ENCODE measurements at places on chromosomes 6 and 20.
A peak's percentile ranks its signal among the peaks of the same experiment; 100 is the strongest.

GRCh38 chr6:166578536-166579236 is 7.8 kb downstream of the RAMACL start:
- DNase-seq, result no peak

- no peak for DNase-seq
These were observed 42.6 kb downstream of the UQCC2 start for GRCh38 chr6:33668914-33669313.

GRCh38 chr6:153401751-153402150 is 270.7 kb upstream of the RGS17 start:
- no peak for DNase-seq

- DNase-seq, result no peak
These were observed 13.8 kb upstream of the RNF8 start for GRCh38 chr6:37339741-37340638.

DNA sequence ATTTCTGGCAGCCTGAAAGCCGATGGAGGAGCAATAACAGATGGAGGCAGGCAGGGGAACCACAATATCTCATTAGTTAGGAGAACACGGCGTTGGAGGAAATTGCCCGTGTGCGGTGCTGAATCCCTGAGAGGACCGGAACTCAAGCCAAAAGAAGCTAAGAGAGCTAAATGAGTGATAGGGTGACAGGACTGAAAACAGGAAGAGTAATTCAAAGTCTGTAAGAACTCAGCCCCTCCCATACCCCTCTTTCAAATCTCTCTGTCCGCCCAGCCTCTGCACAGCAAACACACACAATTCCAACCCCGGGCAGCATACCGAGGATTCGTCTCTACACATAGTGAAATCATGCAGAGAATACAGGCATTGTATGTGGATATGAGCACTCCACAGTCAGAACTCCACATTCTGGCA is 2.6 kb upstream of the IPCEF1 start:
- no peak for DNase-seq

- no peak for DNase-seq
These were observed 258.2 kb downstream of the QKI start for GRCh38 chr6:163672710-163673109.

DNA sequence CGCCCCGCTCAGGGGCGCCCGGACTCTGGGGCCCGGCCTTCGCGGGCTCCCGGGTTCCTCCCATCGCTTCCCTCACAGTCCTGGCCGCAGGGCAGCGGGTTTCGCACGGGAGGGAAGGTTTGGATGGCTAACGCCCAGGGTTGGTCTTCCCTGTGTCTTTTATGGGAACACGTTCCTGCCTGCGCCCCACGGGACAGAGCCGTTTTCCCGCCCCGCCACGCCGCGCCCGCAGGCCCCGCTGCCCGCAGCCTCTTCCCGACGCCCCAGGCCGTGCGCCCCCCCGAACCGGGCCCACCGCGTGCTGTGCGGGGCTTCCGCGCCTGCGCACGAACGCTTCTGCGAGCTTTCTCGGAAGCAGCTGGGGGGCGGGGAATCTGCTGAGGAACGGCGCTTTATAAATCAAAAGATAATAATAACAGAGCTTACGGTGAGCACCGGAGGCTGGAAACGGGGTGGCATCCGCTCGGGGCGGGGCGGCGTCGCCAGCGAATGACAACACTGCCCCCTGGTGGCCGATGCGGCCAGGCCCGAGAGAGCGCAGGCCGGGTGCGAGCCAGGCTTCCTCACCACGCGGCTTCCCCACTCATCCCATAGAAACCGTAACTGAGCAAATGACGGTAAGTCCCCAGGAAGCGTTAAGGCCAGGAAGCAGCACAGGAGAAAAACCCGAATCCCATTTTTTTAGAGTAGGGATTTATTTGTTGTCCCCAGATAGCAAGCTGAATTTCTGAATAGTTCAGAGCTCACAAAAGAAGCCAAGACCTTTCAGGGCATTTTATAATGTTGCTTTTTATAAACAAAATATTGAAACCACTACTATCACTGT is 116.4 kb downstream of the MYLK4 start:
- peak; percentile 97 for DNase-seq

DNA sequence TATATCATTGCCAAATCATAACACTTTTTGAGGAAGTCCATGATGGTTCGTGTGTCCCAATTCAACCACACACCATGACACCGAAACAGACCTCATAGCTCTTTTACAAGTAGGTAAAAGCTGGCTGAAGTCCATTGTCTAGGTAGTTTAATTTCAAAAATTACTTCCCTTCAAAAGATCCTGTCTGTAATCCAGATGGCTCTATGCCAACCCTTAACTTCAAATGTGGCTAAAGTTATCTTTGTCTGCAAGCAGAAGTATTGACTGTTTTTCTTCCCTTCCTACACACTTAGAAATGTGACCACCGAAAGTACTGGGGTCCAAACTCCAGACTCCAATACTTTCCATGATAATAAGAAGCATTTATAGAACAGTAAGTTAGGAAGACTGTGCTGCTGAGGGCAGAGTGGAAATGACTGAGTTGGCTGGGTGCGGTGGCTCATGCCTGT is 8.3 kb upstream of the TIAM2 start:
- DNase-seq, result no peak

GRCh38 chr6:11878735-11879134 is 100.1 kb upstream of the ADTRP start:
- no peak for DNase-seq

- no peak for DNase-seq
These were observed 25.0 kb downstream of the FOXP4 start for GRCh38 chr6:41571021-41571780.

DNA sequence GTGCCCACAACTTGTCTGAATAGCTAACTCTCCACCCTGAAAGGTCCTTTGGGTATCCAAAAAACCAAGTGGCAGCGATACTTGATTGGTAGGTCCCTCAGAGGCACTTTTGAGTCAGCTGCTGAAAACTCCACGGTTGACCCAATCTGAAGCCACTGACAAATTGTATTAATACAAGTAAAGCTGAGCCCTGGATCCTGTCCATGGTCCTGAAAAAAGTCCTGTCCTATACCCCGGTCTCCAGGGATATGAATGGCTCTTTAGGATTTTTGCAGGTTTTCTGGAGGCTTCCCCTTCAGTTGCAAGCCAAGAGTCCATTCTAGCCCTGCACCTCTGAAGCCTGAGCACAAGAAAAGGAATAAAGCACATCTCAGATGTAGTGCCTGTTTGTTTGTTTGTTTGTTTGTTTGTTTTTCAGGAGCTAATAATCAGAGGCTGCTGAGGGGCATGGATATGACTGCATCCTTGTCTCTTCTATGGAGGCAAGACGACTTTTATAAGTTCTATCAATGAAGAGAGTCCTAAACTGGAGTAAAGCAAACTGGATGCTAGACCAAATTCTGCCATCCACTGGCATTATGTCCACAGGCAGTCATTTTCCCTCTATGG is 1.7 kb upstream of the SLC12A5 start:
- DNase-seq, result peak; percentile 66

DNA sequence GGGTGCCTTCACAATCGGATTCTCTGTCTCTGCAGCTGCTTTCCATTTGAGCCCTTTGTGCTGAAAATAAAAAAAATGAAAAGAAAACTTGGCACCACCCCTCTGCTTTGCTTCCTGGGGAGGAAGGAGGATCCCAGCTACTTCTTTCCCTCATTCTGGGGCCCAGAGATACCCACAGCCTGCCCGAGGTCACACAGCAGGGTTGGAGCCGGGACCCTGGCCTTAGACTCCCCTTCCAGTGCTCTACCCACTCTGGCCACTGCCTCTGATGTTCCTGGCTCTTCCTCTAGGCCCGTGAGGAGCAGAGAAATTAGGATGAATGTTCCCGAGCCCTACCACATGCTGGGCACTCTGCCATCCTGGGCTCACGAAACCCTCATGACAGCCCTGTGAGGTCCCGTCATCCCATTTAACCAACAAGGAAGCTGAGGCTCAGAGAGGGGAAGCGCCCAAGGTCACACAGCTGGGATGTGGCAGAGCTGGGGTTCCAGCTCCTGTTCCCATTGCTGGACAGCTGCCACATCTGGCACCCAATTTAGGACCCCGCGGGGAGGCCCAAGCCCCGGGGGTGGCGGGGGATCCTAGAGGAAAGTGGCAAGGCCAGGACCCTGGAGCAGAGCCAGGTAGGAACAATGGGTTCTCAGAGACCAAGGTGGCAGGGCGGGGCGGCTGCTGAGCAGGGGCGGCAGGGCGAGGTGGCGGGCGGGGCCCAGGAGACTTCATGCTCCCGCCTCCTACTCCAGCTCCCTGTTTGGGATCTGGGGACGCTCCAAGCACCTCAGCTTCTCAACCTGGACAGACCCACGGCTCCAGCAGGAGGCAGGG is 76.6 kb downstream of the CEBPB start:
- no peak for DNase-seq

DNA sequence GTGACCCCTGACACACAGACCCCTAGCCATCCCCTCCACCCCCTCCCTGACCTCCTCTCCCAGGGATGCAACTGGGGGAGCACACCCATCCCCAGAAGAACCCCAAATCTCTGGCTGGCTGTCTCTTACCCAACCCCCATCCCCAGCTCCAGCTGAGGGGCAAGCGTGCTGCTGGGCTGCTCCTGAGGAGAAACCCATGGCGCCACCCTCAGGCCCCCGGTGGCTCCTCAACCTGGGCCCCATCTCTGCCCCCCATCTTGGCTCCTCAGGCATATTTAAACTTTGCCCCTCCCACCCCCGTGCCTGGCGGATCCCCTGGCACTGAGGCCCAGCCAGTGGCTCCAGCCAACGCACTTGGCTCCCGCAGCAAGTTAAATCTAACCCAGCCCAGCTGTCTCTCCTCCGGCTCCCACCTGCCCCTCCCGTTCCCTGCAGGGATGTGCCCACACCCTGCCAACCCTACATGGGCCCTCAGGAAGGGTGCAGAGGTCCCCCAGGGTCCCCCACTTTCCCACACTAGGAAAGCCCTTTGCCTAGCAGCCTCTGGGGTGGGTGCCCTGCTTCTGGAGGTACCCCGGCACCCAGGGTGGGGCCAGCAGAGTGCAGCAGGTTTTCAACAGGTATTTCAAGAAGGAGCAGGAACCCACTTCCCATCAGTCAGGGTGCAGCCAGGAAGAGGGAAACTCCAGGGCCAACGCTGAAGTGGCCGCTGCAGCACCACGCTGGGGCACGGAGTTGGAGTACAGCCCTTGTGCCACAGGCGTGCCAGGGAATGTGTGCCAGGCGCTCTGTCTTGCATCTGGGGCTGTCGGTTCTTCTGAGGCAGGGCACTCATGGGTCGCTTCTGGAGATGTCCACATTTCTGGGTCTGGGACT is 5.3 kb upstream of the OSBPL2 start:
- DNase-seq, result no peak

DNA sequence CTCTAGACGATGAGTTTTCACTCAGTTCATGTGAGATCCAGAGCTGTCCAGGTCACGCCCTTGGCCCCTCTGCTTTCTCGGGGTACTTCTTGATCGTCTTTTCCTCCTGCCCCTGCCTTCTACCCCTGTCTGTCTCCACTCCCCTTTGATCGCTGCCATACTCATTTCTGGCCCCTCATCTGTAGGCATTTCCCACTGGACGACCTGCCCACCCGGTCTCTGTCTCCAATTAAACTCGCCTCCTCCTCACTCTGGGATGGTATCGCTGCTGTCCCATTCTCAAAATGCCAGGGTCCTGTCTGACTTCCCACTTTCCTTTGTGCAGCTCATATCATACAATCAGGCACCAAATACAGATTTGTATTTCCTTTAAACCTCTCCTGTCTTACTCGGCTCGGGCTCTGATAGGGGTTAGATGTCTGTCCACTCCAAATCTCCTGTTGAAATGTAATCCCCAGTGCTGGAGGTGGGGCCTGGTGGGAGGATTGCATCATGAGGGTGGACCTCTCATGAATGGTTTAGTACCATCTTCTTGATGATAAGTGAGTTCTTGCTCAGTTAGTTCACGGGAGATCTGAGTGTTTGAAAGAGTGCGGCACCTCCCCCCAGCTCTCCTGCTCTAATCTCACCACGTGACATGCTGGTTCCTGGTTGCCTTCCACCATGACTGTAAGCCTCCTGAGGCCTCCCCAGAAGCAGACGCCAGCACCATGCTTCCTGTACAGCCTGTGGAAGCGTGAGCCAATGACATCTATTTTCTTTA is 3.5 kb upstream of the SYNJ2 start:
- no peak for DNase-seq

DNA sequence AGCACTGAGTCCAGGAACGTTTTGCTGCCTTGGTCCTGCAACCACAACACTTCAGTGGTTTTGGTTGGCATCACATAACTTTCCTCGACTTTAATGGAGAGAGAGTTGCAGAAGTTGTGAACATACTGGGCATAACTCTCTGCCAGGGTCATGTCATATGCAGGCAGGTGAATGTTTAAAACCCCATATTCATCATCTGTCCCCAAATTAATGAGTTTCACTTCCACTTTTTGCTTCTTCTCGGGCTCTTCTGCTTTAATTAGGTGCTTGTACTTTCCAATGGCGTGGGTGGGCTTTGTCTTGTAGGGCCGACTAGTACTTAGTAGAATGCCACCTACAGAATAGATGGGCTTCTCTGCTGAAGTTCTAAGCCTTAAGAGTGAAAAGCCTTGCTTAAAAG is 45.2 kb upstream of the TFAP2A start:
- no peak for DNase-seq

- no peak for DNase-seq
These were observed 46.1 kb downstream of the MYH7B start for GRCh38 chr20:35001596-35002362.

DNA sequence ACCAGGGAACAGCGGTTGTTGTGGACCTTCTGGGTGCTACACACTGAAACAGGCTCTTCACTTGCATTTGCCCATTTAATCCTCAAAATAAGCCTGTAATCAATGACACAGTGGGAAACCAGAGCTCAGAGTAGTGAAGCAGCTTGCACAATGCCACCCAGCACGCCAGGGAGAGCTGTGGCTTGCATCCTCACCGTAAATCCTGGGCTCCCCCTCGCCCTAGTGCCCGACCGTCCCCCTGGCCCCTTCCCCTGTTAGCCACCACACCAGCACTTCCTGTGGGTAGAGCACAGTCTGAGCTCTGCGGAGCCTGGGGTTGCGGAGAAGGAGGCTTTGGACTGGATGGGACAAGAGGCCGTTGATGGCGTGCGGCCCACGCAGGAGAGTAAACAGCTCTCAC is 14.5 kb downstream of the VSTM2L start:
- no peak for DNase-seq

DNA sequence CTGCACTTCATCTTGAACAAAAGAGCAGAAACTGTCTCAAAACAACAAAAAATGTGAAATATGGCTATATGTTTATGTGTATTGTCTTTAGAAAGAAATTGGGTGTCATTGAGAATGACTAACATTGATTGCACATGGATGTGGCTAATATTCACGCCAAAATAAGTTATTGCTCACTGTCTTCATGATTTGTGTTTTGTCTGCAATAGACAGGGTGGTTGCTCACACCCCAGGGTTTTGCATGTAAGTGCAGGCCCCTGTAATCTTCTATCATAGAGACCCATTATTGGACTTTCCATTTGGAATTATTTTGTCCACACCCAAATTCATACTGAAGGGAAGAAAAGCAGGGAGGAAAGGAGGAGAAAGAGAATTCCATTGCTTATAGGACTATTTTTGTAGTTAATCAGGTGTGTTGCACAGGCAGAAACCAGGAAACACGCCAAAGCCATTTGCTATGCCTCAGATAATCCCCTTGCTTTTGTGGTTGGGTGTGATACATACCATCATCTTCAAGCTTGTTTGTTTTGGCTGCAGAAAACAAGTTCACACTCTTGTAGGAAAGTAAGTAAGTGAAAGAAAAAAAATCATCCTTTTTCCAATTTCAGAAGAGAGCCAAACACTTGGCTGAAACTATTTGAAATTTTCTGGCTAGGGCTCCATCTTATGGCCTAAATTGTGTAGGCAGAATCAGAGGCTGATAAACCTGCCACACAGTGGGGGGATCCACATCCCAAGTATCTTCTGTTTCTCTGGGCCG is 214.1 kb downstream of the COL12A1 start:
- DNase-seq, result no peak
